ENCODE measurements at places on chromosomes 3 and 15. TPM values are rescaled to one million over a fixed set of nuclear protein-coding genes. Genes with fewer than 3 reads are reported as not detected.

The GOLGA8O gene
- total RNA-seq = 1.4 TPM

The PLCD1 gene
- total RNA-seq = 43.9 TPM

DNA sequence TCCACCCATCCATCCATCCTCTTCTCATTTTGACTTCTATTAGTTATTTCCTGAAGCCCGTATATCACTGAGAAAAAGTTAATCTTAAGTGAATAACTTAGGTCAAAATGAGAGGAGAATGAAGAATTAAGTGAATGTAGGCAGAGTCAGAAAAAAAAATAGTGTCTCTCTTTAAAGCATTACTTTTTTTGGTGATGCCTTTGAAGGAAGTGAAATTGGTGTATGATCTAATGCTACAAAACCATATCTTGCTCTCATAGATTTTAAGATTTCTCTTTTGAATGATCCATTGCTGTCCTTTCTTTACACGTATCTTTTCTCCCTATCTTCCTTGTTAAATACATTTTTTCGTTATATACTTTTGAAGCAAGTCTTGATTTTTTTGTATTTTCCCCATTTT lies 23.4 kb downstream of the FNDC3B start:
- no peak for DNase-seq

DNA sequence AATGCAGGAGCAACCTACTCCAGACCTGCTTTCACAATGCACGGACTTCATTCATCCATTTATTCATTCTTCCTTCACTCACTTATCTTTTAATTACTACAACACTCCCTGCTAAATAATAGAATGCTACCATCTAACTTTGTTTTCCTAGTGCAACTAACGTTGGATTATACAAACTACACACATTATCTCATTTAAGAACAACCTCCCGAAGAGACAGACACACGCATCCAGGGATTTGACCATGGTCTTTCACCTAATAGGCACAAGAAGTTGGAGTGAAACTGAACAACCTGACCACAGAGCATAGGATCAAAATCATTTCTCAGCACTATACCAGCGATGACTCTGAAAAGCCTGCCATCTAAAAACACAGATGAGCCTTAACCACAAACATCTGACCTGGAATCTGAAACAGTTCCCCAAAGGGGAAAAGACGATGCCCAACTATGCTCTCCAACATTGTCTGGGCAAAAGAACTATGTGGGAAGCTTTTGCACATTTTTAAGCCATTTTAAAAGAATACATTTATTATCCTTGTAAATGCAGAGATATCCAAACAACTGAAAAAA lies 21.0 kb downstream of the ZNF385D start:
- DNase-seq = no peak

- DNase-seq = peak; percentile 45
Observed at GRCh38 chr3:185733980-185734724, 90.7 kb downstream of the IGF2BP2 start.

The GOLGA6A gene
- not detected for total RNA-seq

GRCh38 chr15:82530006-82530405 lies 10.3 kb downstream of the RPS17 start:
- peak; percentile 3 for DNase-seq

The TRIM42 gene
- total RNA-seq = not detected

DNA sequence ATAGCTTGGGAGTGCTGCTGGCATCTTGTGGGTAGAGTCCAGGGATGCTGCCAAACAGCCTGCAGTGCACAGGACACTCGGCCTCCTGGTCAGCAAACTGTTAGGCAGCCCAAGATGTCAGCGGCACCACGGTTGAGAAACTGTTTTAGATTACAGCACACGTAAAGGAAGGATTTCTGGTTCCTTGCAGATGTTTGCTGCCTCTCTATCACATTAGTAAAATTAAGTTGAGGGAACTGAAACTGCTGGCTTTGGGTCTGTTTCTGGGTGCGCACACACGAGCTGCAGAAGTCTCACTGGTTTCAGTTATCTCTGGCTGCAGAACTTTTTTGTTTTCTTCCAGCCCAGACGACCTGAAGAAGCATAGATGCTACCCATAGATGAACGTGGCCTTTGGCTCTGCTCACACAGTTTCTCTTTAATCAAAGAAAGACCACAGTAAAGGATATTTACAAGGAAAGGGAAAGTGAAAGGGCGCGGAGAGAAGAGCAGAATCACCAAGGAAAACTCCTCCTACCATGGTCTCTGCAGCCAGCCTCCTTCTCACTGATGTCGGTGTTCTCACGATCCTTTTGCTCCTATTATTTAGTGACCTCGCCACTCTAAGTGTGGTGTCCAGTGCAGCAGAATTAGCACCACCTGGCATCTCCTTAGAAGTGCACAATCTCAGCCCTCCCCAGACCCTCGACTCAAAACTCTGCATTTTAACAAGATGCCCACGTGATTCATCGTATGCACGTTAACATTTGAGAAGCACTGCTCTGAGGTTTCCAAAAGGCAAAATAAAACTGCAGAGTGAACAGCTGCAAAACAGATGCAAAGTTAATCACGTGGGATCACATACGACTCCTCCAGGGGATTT lies 50.6 kb upstream of the AKAP13 start:
- DNase-seq = no peak

The DLEC1 gene
- 4.7 TPM for total RNA-seq

DNA sequence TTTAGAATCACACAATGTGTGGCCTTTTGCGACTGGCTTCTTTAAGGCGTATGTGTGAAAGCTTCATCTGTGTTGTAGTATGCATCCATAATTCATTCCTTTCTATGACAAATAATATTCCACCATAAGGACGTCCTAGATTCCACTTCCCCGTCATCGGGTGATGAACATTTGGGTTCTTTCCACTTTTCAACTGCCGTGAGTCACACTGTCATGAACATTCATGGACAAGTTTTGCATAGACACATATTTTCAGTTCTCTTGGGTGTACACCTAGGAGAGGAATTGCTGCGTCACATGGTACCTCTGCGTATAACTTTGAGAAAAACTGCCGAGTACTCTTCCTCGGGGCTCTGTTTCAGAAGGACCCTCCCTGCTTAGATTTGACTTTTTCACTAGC lies 97.3 kb downstream of the TOP2B start:
- DNase-seq = no peak

GRCh38 chr3:124492824-124493223 lies 237.4 kb upstream of the UMPS start:
- DNase-seq = peak; percentile 75

The ITIH1 gene
- total RNA-seq = 4.8 TPM

The FSD2 gene
- 0.09 TPM for total RNA-seq

DNA sequence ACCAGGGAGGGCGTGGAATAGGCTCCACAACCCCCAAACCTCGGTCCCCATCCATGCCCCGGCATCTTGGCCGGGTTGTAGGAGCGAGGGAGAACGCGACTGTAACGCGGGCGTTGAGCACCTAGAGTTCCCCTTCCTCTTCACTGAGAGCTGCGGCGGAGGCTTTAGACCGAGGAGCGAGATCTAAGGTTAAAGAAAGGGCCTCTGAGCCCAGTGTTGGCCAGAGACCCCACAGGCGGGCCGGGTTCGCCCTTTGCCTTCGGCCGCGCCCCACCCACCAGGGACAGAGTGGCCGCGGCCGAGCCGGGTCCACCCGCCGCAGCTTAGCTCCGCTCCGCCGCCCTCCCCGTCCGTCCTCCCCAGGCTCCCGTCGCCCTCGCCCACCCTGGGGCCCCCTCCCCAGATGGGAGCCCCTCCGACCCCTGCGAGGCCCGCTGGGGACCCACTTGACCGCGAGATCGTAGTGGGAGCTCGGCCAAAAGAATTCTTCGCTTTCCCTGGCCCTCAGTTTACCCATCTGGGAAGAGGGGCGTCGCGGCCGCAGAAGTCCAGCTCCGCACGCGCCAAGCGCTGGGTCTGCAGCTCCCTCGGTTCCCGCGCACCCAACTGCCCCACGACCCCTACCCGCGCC lies 425 bp downstream of the ANPEP start:
- DNase-seq = no peak

DNA sequence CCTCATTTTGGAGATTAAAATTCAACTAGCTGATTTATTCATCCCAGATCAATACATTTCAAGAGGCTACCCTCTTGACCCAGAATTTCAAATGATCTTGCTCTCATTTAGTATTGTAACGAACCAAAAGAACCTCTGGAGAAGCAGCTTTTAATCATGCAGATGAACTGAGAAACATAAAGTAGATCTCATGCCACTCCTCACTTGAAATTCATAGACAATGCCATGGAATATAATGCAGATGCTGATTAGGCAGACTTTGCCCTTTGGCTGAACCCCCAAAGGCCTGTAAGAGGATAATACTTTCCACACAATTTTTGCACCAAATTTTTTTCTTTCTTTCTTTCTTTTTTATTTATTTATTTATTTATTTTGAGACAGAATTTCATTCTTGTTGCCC lies 358.3 kb downstream of the NEK10 start:
- DNase-seq = no peak

DNA sequence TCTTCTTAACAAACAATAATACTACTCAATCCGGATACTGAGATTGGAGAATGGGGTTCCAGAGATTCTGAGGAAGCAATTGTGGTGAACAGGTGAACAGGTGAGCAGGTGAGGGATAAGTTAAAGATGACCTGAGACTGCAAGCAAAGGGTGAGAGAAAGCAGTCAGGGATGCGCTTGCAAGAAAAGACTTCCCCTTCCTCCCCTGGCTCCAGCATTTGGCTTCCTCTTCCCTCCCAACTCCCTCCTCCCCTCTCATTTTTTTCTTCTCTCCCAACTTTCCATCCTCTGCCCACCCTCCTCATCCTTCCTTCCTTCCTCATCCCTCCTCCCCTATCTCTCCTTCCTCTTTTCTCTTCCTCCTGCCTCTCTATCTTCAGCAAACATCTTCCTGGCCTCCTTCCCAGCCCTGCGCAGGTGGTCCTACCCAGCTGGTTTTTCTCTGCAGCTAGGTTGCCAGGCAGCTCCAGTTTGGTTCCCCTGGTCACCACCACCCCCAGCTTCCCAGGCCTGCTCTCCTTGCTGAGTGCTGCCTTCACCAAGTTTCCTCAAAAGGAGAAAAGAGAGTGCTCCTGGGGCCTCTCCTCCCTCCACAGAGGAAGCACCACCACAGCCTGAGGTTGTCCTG lies 10.4 kb upstream of the VIPR1 start:
- DNase-seq = peak; percentile 10

DNA sequence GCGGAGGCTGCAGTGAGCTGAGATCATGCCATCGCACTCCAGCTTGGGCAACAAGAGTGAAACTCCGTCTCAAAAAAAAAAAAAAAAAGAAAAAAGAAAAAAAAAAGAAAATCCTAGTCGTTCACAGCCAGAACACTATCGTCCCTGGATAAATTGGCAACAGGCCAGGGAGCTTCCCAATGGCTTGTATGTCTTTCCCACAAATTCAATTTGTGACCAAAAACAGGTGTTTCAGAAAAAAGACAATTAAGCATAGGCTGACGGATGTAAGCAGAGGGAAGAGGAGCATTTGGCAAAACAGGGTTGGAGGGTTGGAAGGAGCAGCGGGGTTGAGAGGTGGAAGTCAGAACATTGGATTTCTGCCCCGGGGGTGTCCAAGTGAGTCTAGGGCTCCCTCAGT lies 8.5 kb downstream of the EPB42 start:
- no peak for DNase-seq

The RSRC1 gene
- total RNA-seq = 30.4 TPM

The PPP2R3A gene
- 16.9 TPM for total RNA-seq

The GRAMD2A gene
- total RNA-seq = 0.55 TPM

DNA sequence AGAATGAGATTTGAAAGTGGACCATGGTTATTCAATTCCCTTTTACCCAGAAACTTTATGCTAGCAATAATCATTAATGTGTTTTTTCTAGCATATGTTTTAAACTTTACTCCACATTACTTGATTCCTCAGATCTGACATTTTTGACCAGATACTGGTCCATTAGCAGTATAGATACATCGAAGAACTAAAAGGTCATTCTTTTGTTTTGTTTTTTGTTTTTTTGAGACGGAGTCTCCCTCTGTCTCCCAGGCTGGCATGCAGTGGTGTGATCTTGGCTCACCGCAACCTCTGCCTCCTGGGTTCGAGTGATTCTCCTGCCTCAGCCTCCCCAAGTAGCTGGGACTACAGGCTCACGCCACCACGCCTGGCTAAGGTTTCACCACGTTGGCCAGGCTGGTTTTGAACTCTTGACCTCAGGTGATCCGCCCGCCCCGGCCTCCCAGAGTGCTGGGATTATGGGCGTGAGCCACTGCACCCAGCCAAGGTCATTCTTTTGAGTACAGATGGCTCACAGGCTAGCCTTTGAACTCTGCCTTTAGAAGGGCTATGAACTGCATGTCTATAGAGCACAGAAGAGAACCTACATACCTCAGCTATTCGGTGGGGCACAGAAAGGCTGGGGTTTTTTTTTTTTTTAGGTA lies 28.6 kb downstream of the CHP1 start:
- DNase-seq = no peak

DNA sequence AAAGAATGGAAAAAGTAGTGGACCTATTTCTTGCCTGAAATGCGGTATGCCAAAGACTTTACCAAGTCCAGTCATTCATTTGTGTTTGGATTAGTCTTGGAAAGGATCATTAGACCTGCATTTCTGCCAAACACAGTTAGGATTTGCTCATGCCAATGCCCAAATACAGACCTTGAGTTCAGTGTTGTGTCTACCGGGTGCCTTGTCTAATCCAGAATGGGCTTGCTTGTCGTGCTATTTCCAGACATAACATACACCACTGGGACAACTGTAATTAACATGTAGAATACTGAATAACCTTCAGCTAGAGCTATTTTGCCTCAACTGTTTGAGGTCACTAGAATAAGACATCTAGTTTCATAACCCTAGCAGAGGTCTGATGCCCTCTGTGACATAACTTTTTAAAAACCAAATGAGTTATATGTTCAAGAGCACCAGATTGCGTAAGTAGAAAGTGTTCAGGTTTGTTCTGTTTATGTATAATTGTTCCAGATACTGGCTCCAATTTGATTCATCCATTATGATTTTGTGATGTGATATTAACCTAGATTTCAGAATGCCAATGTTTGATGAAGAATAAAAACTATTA lies 145.3 kb upstream of the DPH6 start:
- DNase-seq = no peak

DNA sequence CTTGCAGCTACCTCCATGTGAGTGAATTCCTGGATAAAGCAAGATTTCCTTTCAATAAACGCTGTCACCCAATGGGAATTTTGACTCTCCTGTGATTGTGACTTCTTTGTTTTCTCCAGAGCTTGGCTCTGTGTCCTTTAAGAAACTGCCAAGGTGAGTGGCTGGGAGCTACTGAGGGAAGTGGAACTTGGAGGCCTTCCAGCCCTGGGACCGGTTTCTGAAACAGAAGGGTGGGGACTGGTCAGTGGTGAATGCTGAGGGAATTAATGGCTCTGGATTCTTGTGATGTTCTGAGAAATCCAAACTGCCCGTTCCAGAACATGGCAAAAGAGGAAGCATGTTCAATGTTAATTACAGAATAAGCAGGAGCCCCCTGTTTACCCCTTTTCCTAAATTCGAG lies 41.1 kb upstream of the MYZAP start:
- peak; percentile 79 for DNase-seq

- DNase-seq = no peak
Observed at GRCh38 chr3:17466028-17466427, 276.4 kb downstream of the TBC1D5 start.

The AHSG gene
- total RNA-seq = 2.2 TPM

Measured in mucosa of gallbladder (tissue), 1 donor.